ENCODE measurements at places on chromosomes 13 and 19.

DNA sequence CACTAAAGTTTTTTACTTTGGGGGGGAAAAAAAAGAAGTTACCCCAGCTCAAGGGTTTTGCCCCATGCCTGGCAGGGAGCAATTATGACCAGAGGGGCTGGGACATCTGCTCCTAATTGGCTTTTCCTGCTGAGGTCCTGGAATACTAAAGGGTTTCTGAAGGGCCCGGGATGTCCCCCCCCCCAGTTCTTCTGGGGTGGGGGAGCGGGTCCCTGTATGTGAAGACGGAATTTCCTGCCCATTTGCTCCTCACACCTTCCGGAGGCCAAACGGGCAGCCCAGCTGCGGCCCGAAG is 1.1 kb upstream of the DLL3 start:
- DNase-seq: no peak

DNA sequence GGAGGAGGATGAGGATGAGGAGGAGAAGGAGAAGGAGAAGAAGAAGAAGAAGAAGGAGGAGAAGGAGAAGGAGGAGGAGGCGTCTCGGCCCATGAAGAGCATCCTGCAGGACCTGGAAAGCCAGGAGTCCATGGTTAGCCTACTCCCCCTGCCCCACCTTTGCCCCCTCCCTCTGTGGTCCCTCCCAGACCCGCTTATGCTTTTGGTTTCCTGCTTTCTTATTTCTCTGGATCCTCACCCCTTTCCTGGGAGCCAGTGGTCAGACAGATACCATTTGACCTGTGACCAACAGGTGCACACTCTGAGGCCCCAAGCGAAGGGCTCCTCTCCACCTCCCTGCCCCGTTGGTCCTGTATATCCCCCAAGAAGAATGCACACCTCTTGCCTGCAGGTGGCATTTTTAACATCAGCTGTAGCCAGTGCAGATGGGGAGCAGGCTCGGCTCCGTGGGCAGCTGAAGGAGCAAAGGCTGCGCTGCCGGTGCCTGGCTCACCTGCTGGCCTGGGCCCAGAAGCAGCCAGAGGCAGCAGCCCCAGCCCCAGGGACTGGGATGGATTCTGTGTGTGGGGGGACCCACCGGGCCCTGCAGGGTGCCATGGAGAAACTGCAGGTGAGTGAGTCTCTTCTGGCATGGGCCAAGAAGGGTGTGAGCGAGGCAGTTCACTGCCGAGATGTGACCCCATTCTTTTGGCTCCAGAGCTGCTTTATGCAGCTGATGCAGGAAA is 32.1 kb upstream of the ZNF492 start:
- DNase-seq: no peak

DNA sequence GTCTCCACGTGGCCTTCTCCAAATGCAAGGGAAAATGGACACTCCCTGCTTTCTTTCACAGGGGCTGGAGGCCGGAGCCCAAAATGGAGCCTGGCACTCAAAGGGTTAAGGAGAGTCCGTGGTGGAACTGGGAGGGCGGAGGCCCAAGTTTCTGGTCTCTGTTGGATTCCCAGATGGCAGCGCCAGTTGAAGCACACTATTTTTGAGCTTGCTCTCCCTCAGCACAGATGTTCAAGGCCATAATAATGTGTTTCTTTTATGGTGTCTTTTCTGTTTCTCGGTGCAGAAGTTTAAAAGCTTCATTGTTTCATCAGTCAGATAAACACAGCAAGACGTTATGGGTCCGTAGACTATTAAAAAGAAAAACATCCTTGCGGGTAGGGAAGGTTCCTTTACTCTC is 67.6 kb downstream of the TNFRSF19 start:
- DNase-seq: no peak

- DNase-seq: no peak
Measured at GRCh38 chr19:41811036-41811435, 14.6 kb downstream of the CEACAM3 start.

- DNase-seq: no peak
Measured at GRCh38 chr13:43431841-43432240, 354.9 kb downstream of the ENOX1 start.

GRCh38 chr19:39430675-39431593 is 4.8 kb downstream of the RPS16 start:
- peak; percentile 67 for DNase-seq

DNA sequence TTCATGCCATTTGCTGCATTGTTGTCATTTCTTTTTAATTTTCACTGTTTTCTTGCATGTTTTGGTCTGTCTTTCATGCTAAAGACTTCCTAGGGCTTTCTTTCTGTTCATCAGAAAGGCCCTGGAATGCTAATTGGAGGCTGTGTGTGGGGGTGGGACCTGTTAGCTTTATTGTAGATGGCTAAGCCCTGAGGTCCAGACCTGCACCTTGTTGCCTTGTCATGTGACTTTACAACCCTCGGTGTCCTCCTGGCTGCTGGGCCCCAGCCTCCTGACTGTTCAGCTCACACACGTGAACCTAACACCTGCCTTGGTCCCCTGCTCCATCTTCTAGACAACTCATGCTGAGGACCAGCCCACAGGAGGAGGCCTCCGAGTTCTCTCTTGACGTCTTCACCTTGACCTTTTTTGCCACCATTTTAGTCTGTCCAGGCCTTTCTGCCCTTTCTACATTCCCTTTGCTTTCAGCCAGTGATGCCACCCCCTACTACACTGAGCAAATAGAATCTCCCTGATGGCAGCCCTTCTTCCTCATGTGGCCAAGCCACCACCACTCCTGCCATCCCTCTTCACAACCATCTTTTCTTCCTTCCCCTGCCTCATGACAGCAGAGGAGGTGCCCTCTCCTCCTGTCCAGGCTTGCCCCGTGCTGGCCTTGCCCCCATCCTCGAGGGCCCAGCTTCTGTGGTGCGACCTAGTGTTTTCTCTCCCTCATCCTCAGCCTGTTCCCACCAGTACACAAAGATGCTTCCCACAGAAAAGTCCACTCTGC is 41.4 kb upstream of the GPI start:
- no peak for DNase-seq

Measured in LoVo (cell line).